ENCODE measurements at places on chromosomes 6 and 20. TPM values are rescaled to one million over a fixed set of nuclear protein-coding genes. Genes with fewer than 3 reads are reported as not detected.

DNA sequence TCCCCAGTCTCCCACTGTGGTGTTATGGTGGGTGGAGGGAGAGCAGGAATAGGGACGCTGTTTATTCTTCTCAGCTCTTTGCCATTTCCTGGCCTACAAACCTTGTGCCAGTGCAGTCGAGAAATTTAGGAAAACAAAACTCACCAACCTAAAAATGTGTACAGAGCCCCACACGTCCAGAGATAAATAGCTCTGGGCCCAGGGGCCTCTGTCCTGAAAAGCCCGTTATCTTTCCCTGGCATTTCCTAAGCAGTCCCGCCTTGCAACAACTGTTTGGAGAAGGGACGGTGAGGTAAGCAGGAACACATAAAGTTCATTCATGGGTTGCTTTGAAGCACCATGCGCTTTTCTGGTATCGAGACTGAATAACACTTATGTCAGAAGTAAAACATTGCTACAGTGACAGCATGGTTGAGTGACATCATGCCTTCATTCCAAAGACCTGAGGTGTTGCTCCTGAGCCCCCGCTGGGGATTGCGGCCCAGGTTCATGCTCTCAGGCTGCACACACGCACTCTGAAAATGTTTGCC is 80.1 kb upstream of the NXT1 start:
- no peak for DNase-seq
- no peaks in the 10 kb centered on the region for H3K4me1 ChIP-seq
- no peak overlapping the region for H3K4me3 ChIP-seq
- no peaks in the 10 kb centered on the region for H3K27me3 ChIP-seq
- no peak overlapping the region for H3K27ac ChIP-seq

GRCh38 chr20:4150070-4150441 is 134.7 kb upstream of the RNF24 start:
- no peaks in the 10 kb centered on the region for H3K4me1 ChIP-seq
- H3K27me3 ChIP-seq: no peaks in the 10 kb centered on the region
- no peaks in the 10 kb centered on the region for H3K36me3 ChIP-seq
- no peak for DNase-seq
- H3K27ac ChIP-seq: no peak overlapping the region

DNA sequence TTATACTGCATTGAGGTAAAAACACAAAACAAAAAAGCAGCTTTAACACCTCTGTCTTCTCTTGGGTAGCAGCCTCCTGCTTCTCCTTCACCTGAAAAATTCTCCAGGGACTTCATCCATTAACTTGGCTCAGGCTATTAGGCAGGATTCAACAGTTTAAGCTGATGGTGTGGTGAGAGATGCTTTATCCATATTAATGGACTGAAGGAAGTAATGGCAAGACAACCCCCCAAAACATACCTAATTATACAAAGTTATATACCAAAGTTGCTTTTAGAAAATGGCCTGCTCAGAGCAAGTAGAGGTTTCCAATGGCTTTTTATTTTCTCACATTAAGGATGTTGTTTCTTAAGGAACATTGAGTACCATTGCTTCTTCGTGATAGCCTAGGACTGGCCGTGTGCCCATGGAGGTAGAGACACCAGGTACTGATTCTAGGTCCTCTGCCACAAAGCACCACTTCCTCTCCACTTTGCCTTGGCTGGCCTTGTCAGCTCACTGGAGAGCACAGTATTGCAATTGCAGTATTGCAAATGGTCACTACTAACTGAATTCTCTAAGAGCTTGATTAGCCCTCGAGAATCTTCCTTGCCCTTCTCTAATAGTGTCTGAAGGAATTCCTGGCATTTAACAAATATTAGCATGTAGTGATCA is 7.3 kb downstream of the EDN1 start:
- H3K36me3 ChIP-seq: no peaks in the 10 kb centered on the region
- DNase-seq: no peak
- no peaks in the 10 kb centered on the region for H3K4me1 ChIP-seq
- peaks cover 3% of the 10 kb centered on the region for H3K27me3 ChIP-seq
- H3K4me3 ChIP-seq: no peak overlapping the region

DNA sequence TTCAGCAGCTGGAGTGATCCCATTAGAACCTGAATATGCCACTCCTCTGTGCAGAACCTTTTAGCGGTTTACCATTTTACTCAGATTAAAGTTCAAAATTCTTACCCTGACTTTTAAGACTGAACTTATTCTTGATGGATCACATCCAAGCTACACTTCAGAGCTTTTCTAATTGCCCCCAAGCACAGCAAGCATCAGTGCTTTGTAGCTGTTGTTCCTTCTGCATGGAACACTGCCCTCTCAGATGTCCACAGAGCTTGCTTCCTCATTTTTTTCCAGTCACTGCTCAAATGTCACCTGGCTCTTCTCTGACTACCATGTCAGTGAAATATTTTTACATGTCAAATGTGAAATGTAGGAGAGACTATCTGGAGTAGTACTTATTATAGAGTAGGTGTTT is 1.6 kb upstream of the SLC35B3 start:
- H3K36me3 ChIP-seq: no peaks in the 10 kb centered on the region
- H3K27me3 ChIP-seq: no peaks in the 10 kb centered on the region
- no peak for DNase-seq
- H3K4me3 ChIP-seq: no peak overlapping the region

- H3K27ac ChIP-seq: peak within 1 kb of the TSS; percentile 28
- peak; percentile 53 for DNase-seq
- H3K4me1 ChIP-seq: peaks cover 5% of the 10 kb centered on the region
- H3K27me3 ChIP-seq: no peaks in the 10 kb centered on the region
Measured at GRCh38 chr6:116615937-116616736, at the start of gene RSPH4A. Gene RSPH4A, plus strand, starts transcription at chr6:116616479. Its CDS starts 145 bp downstream, at chr6:116616624.

- DNase-seq: no peak
- peaks cover 96% of the 10 kb centered on the region for H3K36me3 ChIP-seq
- no peaks in the 10 kb centered on the region for H3K4me1 ChIP-seq
- H3K4me3 ChIP-seq: no peak overlapping the region
- no peak overlapping the region for H3K27ac ChIP-seq
Measured at GRCh38 chr20:38065764-38066375, 32.3 kb downstream of the RPRD1B start.

DNA sequence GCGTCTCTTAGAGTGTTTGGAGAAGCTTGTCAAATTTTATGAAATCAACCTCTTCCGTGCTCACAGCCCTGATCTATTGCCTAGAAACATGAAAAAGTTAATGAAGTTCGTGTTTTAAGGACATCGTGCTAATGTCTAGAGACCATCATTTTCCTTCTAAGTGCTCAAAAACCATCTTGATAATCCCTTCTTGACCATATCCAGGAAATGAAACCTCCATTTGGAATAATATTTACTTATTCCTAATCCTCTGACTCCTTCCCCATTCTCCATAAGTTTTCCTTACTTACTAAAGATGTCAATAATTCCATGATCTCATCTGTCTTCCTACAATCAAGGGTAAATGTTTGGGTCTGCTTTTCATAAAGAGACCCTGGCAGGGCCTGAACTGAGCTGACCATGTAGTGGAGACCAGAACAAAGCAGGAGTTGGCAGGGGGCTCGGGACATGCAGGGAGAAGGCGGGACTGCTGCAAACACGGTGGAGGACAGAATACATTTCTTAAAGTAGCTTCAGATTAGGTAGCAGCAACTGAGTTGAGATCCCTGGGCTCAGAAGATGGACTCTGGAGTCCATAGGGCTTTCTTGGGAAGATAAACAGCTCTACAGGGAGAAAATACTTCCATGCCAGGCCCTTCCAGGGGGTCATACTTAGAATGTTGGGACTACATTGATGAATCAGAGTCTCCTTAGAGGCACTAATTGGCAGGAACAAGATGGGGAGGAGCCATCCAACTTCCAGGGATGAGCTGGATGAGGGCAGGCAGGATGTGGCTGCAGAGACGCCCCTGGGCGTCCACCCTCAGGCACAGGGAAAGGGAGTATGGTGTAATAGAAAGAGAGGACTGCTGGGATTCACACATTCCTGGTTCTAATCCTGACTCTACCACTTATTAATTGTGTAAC is 100.7 kb downstream of the RIN2 start:
- H3K27me3 ChIP-seq: no peaks in the 10 kb centered on the region
- no peak overlapping the region for H3K27ac ChIP-seq
- no peaks in the 10 kb centered on the region for H3K4me1 ChIP-seq
- no peaks in the 10 kb centered on the region for H3K36me3 ChIP-seq

DNA sequence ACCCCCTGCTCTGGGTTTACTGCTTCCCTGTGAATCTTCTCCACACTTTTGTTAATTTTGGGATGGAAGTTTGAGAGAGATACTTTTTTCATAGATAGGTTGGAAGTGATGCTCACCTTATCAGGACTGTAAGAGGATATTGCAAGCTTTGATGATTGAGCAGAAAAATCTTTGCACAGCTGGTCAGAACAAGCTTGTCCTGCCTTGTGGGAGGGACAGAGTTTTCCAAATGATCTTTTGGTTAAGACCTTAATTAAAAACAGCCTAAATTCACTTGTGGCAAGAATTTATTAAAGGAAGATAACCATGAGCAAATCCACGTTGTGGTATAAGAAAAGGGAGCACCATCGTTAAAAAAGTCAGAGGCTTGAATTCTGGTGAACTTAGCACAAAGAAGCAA is 32.2 kb downstream of the E2F3 start:
- H3K4me1 ChIP-seq: no peaks in the 10 kb centered on the region
- H3K27ac ChIP-seq: no peak overlapping the region
- DNase-seq: no peak
- no peaks in the 10 kb centered on the region for H3K27me3 ChIP-seq
- no peak overlapping the region for H3K4me3 ChIP-seq

DNA sequence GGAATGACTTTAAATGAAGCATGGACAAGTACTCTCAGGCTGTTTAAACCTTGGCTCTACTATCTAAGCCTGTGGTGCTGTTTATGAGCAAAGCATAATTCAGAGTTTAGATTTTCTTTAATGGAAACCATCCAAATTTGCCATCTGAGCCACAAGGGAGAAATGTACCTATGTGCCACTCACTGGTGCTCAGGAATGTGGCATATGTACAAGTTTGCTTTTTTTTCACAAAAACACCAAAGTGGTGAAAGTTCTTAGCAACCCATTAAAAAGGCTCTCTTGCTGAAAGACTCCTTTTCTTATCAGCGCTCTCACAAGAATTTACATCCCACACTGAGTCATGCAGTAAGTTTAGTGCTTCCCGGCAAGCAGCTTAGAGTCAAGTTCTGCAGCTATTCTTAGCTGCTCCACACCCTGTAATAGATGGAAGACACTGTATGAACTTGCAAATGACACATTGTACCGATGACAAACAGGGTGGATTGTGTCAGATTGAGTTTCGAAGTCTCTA is 57.3 kb upstream of the MLIP start:
- DNase-seq: no peak
- no peaks in the 10 kb centered on the region for H3K4me1 ChIP-seq
- H3K27ac ChIP-seq: no peak overlapping the region

DNA sequence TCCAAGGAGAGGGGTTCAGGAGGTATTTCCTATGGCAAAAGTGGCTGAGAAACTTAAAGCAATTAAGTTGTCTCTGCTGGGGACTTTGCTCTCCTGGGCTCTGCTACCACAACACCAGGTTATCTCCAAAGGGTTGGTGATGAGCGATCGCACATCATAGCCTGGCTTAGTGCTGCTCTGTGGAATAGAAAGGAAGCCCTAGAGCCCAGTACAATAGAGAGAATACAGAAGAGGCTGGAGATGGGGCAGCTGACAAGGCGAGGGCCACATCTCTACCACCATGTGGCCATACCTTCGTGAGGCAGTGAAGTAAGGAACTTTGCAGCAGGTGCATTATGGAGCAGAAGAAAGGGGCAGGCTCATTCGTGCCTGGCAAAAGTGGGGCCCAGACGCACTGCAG is 8.6 kb upstream of the TMC2 start:
- no peak overlapping the region for H3K27ac ChIP-seq
- H3K27me3 ChIP-seq: no peaks in the 10 kb centered on the region
- no peak for DNase-seq
- H3K4me1 ChIP-seq: no peaks in the 10 kb centered on the region

- H3K36me3 ChIP-seq: no peaks in the 10 kb centered on the region
- H3K27ac ChIP-seq: no peak overlapping the region
- H3K4me3 ChIP-seq: no peak overlapping the region
- no peak for DNase-seq
- no peaks in the 10 kb centered on the region for H3K4me1 ChIP-seq
Measured at GRCh38 chr20:15200147-15200565, 862.7 kb upstream of the FLRT3 start.

DNA sequence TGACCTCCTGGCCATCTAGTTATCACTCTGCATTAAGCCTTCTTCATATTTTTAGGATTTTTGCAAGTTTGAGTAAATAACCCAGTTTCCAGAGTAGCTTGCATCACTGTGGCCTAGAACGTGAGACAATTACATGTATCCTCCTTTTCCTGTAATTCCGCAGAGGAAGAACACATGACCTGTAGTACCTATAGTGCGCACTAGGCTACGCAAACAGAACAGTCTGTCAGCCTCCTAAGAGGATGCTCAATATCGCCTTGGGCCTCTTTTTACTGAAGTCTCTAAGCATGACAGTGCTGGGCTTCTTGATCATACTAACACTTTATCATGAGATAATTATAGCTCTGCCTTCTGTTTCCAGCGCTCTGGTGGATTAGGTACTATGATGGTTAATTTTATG is 20.2 kb upstream of the NR2E1 start:
- H3K27ac ChIP-seq: no peak overlapping the region
- H3K4me1 ChIP-seq: no peaks in the 10 kb centered on the region
- no peaks in the 10 kb centered on the region for H3K36me3 ChIP-seq
- H3K27me3 ChIP-seq: peaks cover 3% of the 10 kb centered on the region
- no peak overlapping the region for H3K4me3 ChIP-seq

DNA sequence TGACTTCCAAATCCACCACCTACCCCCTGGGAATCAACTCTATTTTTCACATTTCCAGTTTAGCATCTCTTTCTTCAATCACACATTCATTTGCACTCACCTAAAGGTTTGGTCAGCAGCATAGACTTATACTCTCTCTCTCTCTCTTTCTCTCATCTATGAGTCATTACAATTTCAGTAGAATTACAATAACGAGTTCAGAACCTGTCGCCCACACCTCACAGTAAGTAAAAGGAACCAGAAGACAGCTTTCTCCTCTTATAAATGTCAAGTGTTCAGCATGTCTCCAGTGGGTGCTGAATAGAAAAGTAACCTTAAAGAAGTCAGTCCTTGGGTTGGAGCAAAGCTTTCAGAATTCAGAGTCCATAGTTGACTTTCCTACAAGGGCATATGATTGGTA is 1.1 kb upstream of the PHACTR1 start:
- H3K27ac ChIP-seq: no peak overlapping the region
- H3K4me1 ChIP-seq: no peaks in the 10 kb centered on the region
- DNase-seq: no peak
- H3K27me3 ChIP-seq: no peaks in the 10 kb centered on the region
- H3K4me3 ChIP-seq: no peak overlapping the region

Gene TFAP2D
- total RNA-seq: not detected

Gene ZNF76
- 110 TPM for total RNA-seq

Gene CTCFL
- not detected for total RNA-seq

Gene GNAS-AS1
- total RNA-seq: 0.92 TPM

Gene GPX6
- total RNA-seq: not detected

Gene BPI
- 2.4 TPM for total RNA-seq

Measured in naive thymus-derived CD4-positive, alpha-beta T cell (primary cell).